ENCODE measurements at places on chromosomes 5 and 9.

- DNase-seq = no peak
These were observed 174.3 kb downstream of the PAPPA start for GRCh38 chr9:116327701-116328405.

GRCh38 chr9:93660352-93661046 lies 84.1 kb downstream of the PHF2 start:
- DNase-seq = no peak

DNA sequence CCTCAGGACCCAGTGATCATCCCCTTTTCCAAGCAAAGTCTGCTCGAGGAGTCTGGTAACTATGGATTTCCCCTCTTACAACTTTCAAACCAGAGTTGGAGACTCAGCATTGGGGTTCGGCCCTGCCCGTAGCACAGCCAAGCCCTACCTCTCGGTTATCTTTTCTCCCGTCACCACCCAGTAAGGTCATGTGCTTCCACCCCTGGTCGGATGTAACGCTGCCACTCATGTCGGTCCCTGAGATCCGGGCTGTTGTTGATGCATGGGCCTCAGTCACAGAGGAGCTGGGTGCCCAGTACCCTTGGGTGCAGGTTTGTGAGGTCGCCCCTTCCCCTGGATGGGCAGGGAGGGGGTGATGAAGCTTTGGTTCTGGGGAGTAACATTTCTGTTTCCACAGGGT lies 1.2 kb downstream of the GALT start:
- no peak for DNase-seq

GRCh38 chr9:86822006-86822801 lies 125.1 kb downstream of the GAS1 start:
- DNase-seq = no peak

DNA sequence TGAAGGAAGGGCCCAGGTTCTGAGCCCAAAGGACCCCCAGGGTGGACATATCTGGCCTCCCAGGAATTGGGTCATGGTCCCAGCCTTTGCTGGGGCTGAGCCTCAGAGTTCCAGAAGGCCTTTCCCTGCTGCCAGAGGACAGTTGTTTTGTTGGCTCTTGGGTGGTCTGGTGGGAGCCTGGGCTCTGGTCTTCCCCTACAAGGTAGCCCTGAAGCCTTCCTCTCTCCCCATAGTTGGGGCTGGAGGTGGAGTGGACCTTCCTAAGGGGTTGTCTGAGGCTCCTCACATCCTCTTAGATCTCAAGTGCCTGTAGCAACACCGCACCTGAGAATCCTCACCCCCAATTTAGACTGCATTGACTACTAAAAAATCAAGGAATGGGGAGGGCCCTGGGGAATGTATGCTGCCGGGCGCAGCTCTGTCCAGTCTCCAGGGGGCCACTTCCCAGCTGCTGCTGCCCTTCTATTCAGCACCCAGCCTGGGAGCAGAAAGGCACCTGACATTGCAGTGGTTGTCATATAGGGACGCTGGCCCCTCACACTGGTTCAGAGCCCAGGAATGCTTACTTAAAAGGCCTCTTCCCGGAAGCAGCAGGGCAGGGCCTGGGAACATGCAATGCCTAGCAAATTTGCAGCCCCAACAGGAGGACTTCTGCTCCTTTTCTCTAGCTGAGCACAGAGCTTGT lies 66.4 kb downstream of the IL31RA start:
- no peak for DNase-seq

GRCh38 chr5:89388872-89389271 lies 505.9 kb upstream of the MEF2C start:
- DNase-seq = no peak

- DNase-seq = no peak
These were observed 131.2 kb downstream of the WNK2 start for GRCh38 chr9:93315118-93315517.

- no peak for DNase-seq
These were observed 2.9 kb downstream of the CDKN2A start for GRCh38 chr9:21991072-21991959.

DNA sequence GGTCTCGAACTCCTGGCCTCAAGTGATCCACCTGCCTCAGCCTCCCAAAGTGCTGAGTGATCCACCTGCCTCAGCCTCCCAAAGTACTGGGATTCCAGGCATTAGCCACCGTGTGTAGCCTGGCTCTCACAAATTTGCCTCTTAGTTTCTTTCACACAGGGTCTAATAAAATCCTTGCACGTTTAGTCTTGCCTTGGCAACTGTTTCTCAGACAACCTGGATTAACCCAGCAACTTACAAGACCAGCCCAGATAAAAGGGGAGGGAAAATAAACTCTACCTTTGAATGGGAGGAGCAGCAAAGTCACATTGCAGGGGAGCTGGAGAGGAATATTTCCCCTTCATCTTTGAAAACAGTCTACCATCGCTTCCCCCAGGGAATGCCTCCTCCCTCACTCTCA lies 29.3 kb upstream of the GNA14 start:
- DNase-seq = no peak

GRCh38 chr9:92781899-92782298 lies 17.3 kb upstream of the BICD2 start:
- DNase-seq = no peak

GRCh38 chr5:94159144-94159543 lies 417.7 kb upstream of the POU5F2 start:
- DNase-seq = no peak

DNA sequence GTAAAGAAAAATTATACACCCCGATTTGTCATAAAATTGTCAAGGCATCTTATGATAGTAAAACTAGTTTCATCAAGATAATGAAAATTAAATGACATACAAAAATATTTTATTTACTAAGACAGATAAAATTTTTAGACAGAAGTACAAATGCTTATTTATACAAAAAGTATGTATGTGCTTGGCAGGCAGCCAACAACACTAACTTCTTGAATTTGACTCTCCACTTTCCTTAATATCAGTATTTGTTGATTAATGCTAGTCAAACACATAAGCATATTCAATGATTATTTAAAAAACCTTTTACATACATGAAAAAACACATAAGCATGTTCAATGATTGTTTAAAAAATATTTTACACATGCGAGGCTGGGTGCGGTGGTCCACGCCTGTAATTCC lies 1079.9 kb upstream of the CDH6 start:
- no peak for DNase-seq

DNA sequence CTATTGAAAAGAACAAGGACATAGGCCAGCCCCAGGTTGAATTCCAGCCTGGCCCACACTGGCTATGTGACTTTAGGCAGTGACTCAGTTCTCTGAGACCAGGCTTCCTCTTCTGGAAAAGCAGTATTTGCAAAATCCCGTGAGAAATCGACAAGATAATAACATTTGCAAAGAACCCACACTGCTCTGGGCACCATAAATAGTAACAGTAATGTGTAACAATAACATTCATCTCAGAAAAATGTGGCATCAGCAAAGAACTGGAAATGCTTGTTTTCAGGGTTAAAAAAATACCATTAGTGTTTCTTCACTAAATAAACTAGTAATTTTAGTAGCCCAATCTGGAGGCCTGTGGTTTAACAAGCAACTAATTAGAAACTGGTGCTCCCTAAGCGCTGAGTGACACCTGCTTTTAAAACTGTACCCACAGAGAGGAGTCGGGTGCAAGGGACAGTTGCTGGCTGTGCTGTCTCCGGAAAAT lies 148.4 kb downstream of the TTLL11 start:
- DNase-seq = no peak

DNA sequence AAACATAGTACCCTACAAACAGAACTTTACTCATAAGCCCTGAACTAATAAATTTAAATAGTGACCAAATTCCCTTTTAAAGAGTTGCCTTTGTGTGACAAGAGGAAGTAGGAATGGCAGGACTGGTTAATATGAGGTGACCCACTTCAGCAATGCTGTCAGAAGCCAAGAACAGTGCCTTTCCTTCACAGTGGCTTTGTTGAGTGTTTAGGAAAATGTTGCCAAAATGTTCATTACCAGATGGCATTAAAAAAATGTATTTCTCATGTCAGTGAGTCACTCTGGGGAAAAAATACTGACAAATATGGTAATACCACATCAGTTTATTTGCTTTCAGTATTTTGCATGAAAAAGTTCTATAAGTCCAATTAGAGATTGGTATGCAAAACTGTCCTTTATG lies 103.3 kb downstream of the DIRAS2 start:
- no peak for DNase-seq

DNA sequence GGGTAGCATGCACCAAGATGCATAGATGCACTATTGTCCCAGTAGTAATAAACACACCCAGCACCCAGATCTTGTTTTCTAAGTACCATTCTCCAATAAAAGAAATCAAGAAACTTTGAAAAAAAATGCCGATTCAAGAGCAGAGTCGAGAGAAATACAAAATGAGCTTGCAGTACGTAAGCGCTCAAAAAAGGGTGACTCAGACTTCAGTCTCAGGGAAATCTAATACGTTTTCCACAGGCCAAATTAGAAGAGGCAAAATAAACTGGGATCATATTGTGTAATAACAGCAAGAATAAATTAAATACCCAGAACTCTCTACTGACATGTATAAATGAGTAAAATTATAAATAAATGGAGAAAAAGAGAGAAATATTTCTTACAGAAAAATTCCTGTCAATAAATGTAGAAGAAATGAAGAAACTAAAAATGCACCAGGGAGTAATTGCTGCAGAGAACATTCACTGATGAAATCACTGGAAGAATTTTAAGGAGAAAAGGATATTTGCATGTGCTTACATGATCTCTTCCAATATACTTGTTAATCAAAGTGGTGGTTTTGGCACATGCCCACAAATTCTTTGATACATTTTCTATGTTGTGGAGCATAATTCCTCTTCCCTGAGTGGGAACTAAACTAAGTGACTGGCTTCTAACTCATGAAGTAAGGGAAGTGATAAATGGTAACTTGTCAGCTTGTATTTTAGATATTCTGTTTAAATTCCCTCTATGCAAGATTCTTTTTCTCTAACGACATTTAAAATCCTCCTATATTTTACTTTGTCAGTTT lies 567.6 kb upstream of the ADAMTS16 start:
- DNase-seq = no peak

DNA sequence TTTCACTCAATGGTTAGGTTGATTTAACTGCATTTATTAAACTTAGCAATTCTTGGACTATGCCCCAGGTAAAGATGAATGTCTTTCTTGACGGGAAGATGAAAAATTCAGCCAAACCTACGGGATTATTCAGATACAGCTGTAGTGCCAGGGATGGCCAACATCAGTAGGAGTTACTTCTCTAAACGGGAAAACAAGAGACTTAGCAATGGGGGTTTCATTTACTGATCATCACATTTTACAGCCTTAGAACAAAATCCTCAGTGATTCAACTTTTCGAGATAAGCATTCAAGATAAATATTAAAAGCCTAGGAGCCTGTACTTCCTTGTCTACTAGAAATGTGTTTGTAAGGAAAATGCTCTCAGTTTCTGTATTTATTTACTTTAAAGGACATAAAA lies 46.1 kb downstream of the S1PR3 start:
- DNase-seq = no peak

DNA sequence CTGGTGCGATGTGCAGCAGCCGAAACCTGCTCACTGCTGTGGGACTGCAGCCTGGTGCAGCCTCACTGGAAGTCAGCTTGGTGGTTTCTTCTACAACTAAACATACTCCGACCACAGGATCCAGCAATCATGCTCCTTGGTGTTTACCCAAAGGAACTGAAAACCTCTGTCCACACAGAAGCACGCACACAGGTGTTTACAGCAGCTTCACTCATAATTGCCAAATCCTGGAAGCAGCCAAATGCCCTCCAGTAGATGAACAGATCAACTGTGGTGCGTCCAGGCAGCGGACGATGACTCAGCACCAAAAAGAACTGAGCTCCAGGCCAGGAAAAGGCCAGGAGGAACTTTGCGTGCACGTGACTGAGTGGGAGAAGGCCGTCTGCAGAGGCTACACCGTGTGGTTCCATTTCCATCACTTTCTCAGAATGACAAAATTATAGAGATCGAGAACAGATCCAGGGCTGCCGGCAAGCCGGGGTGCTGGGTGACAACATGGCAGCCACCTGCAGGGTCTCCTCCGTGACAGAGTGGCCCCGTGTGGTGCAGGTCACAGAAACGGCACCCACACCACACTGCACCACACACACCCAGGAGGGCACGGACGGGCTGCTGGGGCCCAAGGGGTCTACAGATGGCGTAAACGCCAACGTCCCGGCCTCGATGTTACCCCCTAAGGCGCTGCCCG lies 23.1 kb upstream of the NSMF start:
- DNase-seq = no peak

DNA sequence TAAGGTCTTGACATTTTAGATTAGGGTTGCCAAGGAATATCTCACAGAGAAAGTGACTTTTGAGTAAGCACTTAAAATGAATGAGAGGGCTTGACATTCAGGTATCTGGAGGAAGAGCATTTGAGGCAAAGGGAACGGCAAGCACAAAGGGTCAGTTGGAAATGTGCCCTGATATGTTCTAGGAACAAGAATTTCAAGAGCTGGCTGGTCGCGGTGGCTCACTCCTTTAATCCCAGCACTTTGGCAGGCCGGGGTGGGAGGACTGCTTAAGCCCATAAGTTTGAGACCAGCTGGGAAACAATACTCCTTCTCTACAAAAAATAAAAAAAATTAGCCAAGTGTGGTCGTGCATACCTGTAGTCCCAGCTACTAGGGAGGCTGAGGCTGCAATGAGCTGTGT lies 16.5 kb downstream of the KIAA1958 start:
- no peak for DNase-seq

DNA sequence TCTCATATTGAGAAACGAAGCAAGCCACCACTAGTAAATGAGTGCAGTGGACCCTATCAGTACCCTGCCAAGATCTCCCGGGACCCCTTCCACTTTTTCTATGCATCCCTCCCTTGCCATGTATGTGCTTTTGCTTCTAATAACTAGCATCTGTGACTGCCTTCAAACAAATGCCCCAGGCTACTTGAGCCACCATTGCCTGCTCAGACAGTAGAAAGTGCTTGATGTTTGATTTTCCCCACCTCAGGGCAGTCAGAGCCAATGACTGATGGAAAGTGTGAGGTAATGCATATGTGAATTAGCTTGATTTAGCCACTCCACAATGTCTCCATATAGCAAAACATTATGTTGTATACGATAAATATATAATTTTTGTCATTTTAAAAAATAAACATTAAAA lies 797.3 kb upstream of the ACO1 start:
- DNase-seq = no peak

DNA sequence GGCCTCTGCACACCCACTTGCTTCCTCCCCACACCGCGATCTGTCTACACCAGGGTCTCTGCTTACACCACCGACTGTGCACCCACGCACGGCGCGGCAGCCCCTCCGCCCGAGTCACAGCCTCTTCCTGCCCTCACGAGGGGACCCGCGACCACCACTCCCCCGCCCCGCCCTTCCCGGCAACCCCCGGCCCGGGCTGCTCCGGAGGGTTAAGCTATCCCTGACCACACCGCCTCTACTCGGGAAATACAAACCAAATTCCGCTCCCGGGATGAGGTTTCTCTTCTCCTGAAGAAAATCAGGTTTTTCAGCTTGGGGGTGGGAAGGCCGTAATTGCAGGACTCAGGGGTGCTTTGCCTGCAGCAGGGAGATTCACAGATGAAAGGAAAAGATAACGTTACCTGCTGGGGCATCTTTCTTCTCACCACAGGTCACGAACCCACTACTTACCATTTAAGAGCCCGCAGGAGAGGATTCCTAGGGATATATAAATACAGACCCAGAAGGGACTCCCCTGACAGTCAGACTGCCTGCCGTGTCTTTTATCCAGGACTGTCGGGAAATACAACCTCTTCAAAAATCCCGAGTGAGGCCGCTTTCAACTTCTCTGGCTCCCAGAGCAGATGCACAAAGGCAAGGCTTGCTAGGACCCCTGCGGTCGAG lies 63.5 kb downstream of the ROR2 start:
- peak; percentile 76 for DNase-seq

Data from ecto neural progenitor cell (in vitro differentiated cells).